ENCODE measurements at places on chromosomes 4 and X.

DNA sequence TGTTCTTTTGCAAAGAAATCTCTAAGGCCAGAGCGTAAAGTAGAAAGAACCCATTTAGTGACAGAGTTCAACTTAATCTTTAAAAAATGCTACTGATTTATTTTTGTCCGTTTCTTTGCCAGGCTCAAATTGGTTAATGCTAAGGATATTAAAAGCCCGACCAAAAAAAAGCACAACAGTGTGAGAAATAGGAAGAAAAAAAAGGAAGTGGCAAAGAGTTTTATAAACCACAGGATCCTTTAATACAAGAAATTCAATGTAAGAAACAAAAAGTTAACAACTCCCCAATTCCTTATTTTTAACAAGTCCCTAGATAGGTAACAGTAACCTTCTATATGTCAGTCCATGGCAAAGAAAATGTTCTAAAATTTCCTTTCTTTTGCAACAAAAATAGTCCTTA, 480.4 kb downstream of the ACTRT1 start:
- no peak for DNase-seq

DNA sequence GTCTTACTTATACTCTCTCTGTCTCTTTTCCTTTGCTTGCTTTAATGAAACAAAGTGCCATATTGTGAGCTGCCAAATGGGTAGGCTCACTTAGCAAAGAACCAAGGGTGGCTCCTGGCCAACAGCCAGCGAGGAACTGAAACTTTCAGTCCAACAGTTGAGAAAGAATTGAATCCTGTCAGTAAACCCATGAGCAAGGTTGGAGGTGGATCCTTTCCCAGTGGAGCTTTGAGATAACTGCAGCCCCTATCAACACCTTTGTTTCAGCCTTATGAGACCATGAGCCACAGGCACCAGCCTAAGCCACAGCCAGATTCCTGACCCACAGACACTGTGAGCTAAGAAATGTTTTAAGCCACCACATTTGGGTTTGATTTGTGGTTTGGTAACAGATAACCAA, 362.2 kb downstream of the PDGFC start:
- no peak for DNase-seq

DNA sequence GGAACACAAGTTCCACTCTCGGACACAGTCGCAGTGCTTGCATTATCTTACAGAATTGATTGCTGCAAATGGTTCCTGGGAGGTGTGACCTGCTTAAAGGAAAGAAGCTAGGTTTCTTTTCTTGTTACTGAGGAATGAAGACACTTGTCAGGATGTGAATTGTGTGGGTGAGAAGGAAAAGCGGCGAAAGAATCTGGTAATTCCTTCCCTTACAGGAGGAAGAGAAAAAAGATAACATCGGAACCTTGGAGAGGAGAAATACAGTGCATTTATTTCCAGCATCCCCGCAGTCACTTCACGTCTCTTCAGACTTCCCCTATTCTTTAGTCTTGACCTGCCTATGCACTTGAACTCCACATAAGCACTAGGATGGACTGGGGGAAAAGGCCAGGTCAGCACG, 389 bp upstream of the CCSER1 start:
- no peak for DNase-seq

DNA sequence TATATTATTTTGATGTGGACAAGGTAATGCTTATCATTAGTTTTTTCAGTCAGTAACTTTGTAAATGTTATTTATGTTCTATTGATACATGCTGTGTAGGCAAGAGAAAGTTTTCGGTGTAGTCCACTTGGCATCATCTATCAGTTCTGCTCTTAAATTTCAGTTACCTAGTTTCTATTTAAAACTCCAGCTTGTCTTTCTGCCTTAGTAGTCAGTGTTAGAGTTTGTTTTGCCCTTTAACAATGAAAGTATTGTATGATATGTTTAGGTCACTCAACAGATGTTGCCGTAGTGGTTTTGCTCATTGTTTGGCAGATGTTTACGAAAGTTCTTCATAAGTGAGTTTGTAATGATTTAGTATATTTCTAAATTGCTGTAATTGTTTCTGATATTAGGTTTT, 34.9 kb upstream of the FHDC1 start:
- no peak for DNase-seq

DNA sequence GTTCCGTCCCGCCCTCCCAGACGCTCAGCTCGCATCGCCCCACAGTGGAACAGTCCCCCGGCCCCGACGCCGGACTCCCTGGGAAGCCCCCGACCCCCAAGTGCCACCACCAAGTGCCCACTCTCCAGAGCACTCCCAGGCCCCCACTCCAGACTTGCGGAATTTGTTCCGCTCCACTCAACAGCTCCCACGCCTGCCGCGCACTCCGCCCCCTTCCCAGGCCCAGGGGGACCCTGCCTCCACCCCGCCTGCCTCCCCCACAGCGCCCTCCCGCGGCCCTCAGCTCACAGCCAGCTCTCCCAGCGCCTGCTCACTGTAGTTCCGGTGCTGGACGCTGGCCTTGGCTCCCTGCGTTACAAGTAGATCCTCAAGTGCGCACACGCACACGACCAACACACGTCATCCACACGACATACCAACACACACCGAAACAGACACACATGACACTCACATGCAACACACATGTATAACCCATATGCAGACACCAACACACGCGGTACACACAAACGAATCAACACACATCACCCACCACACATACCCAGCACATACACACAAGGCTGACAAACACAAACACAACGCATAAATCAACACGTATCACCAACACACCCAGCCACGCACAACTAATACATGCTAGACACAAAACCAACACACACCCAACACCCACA, 8.0 kb downstream of the MSX1 start:
- no peak for DNase-seq

DNA sequence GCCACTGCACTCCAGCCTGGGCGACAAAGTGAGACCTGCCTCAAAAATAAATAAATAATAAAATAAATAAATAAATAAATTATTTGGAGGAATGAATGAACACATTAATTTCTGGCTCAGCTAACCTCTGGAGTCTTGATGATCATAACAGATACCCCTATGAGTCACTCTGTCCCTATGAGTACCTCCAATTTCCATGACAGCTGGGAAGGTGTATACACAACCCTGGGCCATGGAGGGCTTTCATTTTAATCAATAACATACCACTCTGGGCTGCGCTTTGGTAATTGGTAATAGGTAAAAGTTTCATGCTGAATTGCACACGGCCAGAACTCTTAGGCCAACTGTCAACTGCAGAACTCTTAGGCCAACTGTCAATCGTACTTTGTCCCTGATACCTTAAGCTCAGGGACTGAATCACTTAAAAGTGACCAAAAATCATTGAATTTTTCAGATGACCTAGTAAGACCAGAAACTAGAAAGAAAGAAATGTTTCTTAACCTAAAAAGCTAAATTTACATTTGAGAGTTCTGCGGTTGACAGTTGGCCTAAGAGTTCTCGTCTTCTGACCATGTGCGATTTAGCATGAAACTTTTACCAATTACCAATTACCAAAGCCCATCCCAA, 112.4 kb downstream of the ATP11C start:
- DNase-seq: no peak

DNA sequence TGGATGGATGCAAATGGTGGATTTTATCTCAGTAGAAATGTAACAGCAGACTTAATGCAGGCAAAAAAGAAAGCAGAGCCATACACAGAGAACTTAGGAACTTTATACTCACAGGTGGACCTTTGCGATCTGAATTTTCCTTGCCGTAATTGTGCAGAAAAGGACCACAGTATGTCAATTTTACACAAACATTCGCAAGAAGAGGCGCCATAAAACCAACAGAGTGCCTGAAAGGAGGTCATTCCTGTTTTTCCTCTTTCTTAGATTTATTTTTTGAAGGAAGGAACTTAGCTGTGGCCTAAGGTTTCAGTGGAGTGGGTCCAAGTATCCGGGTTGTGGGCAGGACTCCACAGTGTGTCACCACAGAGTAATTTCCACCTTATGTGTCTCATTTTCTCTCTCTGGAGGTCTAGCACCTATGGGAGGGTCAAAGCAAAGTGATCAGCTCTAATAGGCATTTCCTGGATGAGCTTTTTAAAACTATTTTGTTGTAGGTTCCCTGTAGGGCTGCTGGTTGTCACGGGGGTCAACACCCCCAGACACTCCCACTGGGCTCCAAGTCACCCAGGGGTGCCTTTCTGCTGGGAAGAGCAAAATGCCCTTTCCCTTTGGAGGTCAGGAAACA, 24.7 kb upstream of the PBDC1 start:
- peak; percentile 28 for DNase-seq

- no peak for DNase-seq
Observed at GRCh38 chr4:56783986-56784385, 37.5 kb downstream of the SPINK2 start.

DNA sequence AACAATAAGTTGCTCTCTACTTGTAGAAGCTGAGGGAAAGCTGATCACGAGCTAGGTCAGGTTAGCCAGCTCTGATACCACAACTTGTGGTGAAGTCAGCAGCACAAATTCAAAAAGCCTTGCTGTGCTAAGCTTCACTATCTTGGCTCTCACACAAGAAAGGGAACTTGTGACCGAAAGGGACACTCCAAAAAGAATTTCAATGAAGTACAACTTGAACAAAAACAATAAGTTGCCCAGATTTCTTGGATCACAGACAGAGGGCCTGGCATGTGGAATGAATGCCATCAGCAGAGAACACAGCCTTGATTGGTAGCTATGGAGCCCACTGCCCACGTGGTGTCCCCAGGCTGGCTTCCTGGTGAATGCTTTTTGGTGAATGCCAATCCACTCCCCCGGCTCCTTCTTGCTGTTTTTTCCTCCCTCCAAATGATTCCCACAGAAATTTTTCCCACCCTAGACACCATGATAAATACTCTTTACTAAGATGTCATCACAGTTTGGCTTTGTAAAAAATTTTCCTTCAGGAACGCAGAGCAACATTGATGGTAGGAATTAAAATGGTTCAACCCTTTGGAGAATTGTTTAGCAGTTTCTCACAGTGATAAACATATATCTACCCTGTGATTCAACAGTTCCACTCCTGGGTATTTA, 82.6 kb downstream of the ANXA3 start:
- DNase-seq: no peak

DNA sequence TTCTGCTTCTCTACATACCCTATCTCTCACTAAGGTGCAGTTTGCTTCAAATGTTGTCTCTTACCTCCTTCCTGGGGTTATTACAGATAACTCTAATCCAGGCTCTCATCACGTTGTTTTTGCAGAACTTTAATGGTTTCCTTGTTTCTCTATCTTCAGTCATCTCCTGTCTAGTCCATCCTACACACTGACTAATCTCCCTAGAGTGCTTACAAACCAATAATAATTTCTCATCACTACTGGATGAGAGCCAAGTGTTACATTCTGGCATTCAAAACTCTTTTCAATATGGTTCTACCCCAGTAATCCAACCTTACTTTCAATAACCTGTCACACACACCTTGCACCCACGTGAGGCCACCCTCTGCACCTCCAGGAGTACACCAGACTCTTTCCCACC, 86.1 kb downstream of the SYNPO2 start:
- peak; percentile 38 for DNase-seq

DNA sequence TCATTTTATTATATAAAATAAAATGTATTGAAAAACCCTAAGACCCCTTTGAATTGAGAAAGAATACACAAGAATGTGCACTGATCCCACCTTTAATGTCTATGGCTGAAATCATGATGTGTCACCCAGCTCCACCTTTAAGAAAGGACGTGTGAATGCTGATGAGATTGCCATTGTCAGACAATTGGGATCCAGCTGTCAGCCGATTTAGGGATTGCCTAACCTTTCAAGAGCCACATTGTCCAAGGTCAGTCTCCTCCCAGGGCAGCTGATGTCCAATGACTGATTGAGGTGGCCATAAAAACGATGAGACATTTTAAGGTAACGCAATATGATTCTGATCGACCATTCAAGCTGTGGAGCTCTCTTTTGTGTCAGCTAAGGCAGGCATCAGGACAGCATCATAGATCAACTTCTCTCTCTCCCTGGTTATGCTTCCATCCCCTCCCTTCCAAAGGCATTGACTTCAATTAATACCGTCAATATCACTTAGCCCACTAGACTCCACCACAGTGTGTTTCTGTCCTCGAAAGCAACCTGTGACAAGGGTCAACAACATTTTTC, 1676.4 kb downstream of the PCDH7 start:
- DNase-seq: no peak

- DNase-seq: no peak
Observed at GRCh38 chr4:128841402-128841801, 31.9 kb downstream of the JADE1 start.

GRCh38 chr4:77040270-77040669, 35.5 kb downstream of the CCNI start:
- DNase-seq: peak; percentile 48

DNA sequence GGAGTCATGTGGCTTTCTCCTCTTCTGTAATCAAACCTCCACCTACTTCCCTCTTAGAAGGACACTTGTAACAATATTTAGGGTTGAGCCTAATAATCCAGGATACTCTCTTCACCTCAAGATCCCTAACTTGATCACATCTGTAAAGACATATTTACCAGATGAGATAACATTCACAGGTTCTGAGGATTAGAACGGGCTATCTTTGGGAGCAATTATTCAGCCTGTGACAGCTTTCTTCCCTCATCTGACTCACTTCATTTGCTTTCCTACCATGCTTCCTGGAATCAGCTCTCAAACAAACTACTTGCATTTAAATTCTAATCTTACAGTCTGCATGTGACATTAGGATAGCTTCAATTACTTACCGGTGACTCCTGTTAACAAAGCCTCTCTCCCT, 133.5 kb upstream of the NDST3 start:
- no peak for DNase-seq

DNA sequence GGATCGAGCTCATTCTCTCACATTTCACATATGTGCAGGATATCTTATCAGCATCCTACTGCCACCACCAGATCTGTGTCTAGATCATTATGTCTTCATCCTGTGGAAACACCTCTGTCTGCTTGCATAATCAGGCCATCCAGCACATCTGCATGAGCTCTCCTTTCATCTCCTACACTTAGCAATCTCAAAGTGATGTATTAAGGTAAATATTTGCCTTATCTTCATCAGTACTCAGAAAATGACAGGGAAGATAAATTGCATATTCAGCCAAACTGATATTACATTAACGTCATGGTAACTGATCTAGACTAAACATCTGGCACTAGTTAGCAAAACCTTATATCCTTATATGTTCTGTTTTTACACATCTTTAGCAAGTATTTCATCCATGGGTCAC, 207.3 kb upstream of the PABPC4L start:
- DNase-seq: no peak

GRCh38 chrX:100512471-100512870, 72.3 kb upstream of the TNMD start:
- DNase-seq: peak; percentile 5

DNA sequence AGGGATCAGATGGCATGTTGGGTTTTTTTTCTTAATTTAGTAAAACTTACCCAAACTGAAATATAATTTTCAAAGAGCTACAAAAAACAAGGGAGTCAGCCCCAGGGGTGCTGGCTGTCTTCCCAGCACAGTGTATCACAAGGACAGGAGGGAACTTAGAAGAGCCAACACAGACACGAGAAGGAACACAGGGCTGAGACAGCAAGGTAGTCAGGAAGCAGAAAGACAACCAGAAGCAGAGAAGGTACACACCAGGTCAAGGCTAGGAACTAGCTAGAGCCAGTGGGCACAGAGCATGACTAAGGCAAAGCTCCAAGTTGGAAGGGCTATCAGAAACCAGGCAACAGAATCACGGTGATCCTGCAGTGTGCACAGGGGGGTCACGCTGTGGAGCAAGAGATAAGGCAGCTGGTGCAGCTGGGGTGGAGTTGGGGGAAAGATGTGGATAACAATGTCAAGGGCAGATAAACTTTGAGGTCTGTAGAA, 168.7 kb downstream of the NR3C2 start:
- DNase-seq: peak; percentile 25

GRCh38 chr4:139978692-139979091, 175.3 kb downstream of the MAML3 start:
- DNase-seq: no peak

GRCh38 chrX:67917421-67918010, 373.7 kb downstream of the AR start:
- DNase-seq: no peak
